ENCODE measurements at places on chromosomes 6 and 20. TPM values are rescaled to one million over a fixed set of nuclear protein-coding genes. Genes with fewer than 3 reads are reported as not detected.

GRCh38 chr6:37919417-37920157 is 100.1 kb downstream of the ZFAND3 start:
- DNase-seq, result no peak

- DNase-seq, result no peak
Measured at GRCh38 chr6:2182251-2182650, 63.2 kb downstream of the GMDS start.

DNA sequence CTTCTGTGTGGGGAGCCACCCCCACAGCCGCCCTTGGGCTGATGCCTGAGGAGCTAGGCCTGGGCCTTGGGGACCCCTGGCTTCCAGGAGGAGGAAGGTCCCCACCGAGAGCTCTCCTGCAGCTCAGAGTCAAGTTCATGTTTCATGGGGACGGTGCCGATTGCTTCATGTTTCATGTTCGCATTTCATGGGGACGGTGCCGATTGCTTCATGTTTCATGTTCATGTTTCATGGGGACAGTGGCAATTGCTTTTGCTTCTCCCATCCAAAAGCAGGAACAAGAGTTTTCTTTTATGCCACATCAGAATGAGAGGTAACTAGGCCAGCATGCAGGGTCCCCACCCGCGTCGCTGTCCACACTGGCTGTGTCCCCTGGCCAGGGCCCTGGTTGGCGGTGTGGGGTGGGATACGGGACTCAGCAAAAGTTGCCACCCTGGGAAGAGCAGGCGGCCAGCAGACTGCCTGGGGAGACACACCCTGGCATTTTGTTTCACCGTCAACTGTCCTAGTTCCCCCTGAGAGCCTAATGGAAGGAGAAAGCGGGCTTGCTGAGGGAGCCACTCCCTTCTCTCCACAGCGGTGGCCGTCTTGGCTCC is 46.0 kb downstream of the DACT2 start:
- no peak for DNase-seq

GRCh38 chr20:37344506-37345338 is 1.2 kb upstream of the SRC start:
- no peak for DNase-seq

- DNase-seq, result no peak
Measured at GRCh38 chr6:166389119-166389518, 6.4 kb upstream of the MPC1 start.

DNA sequence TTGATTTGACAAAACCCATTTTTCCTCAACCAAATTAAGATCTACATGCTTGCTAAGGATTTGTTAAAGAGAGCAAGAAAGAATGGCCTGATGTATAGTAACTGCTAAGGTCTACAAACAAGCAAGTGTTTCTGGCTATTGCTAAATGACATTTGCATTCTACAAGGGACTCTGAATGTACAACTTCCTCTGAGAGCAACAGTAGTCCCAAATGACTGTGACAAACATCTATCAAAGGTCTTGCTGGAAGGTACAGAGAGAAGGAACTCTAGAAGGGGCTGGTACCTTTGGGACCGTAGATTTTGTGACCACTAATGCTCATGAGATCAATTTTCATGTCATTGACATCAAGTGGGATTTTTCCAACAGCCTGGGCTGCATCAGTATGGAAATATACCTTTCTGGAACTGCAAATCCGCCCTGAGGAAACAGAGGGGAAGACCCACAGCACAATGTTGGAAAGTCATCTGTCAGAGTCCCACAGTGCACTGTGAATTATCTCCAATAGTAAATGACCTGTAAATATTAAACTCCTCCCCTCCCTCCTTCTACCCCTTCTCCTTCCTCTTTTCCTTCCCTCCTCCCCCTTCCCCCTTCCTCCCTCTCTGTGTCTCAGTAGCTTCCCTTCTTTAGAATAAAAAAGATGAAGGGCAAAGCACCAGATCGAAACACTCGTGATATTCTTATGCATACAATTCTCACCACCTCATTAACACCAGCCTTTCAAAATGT is 15.9 kb upstream of the CPNE1 start:
- no peak for DNase-seq

DNA sequence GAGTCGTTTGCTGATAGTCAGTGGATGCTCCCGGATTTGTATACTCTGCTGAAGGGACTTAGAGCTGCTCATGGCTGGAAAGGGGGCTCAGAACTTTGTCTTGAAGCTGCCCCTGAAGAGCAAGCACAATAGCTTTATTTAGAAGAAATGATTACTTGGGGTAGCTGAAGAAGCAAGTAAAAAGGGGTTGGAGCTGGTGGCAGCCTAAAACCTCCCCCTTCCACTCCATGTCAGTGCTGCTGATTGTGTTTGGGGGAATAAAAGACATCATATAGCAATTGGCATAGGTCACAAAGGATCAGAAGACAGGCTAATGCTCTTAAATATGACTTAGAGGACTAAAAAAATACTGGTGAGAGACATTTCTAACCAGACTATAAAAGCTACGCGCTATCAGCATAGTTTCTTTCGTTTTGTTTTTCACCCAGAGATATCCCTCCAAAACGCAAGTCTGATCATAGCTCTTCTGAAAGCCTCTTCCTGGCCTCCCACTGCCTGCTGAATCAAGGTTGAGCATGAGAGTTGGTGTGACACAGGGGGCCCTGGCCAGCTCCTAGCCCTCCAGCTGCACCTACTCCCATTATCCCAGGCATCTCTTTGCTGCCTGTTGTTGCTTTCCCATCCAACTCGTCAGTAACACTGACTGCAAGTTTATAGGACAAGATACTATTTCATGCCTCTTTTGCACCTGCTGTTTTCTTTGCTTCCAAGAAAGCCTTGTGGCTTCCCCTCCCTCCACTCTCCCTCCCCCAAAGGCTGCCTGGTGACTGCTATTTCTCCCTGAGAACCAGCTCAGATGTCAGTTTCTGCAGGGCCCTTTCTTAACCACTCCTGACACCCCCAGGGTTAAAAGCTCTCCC is 33.9 kb upstream of the SGK1 start:
- DNase-seq, result no peak

GRCh38 chr6:163406366-163406765 is 8.2 kb upstream of the QKI start:
- DNase-seq, result no peak

DNA sequence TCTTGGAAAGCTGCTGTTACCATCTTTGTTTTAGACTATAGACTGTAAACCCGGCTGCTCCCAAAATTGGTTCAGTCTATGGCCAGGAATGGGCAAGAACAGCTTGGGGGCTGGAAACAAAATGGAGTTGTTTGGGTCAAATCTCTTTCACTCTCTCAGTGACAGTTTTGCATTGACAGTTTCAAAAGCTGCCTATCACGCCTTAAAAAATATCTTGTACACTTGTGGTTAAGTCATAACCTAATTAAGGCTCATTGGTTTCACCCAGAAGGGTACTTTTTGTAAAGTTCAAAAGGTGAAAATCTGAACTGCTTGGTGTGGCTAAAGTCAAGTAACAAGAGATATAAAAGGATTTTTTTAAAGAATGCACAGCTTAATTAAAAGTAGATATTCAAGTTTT is 76.1 kb upstream of the PRL start:
- DNase-seq, result no peak

- no peak for DNase-seq
Measured at GRCh38 chr6:63347599-63347998, 27.8 kb upstream of the LGSN start.

DNA sequence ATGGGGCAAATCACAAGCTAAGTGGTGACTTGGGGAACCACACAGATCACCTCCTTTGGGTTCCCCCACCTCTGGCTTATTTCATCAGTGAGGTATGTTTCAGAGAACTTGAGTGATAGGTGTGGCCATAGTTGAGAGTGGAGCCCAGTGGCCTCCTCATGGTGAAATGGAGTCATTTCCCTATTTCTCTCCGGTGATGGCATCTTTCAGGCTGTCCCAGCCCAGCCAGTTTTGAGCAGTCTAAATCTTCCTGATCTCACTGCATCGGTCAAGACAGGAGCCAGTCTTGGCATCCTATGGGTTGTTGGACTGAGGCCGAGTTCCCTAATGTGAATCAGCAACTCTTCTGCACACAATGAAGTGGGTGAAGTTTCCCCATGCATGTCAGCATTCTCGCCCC is 132.4 kb downstream of the EYA2 start:
- DNase-seq, result no peak

- no peak for DNase-seq
Measured at GRCh38 chr20:23564927-23565326, 3.4 kb downstream of the CST9L start.

- DNase-seq, result no peak
Measured at GRCh38 chr20:52012079-52012478, 179.5 kb downstream of the ZFP64 start.

- DNase-seq, result no peak
Measured at GRCh38 chr6:118124851-118125250, 217.8 kb downstream of the SLC35F1 start.

GRCh38 chr6:81767163-81767891 is 14.8 kb upstream of the TENT5A start:
- no peak for DNase-seq

GRCh38 chr6:144659202-144660182 is 374.4 kb downstream of the UTRN start:
- no peak for DNase-seq

DNA sequence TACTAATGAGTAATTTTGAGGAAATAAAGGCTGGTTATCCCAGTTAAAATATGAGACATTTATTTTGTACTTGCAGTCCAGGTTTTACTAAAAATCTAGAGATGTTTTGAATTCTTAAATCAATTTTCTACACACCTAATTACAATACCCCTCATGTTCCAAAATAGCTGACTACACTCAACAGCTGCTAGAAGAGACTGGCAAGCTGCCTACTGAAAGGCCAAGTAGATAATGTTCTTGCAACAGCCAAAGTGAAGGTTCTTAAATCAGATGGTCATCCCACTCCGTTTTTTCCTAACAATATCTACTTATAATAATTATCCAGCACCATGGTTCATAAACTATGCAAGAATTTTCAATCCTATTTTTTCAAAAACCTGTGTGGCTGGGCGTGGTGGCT is 69.0 kb downstream of the DTNBP1 start:
- DNase-seq, result no peak

- DNase-seq, result no peak
Measured at GRCh38 chr20:50538276-50538675, 28.1 kb downstream of the PTPN1 start.

GRCh38 chr20:63767456-63767855 is 27.9 kb downstream of the SLC2A4RG start:
- no peak for DNase-seq

DNA sequence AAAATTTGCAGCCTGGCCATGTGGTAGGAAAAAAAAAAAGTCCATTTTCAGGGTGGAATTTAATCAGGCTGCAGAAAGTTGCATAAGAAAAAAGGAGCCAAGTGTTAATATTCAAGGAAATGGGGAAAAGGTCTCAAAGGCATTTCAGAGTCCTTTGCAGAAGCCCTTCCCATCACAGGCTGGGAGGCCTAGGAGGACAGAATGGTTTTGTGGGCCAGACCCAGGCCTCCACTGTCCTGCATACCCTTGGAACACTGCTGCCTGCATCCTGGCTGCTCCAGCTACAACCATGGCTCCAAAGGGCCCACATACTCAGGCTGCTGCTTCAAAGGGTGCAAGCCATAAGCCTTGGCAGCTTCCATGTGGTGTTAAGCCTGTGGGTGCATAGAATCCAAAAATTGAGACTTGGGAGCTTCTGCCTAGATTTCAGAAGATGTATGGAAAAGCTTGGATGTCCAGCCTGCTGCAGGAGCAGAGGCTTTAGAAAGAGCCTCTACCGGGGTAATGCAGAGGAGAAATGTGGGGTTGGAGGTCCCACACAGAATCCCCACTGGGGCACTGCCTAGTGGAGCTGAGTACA is 239.0 kb upstream of the STXBP5 start:
- no peak for DNase-seq

DNA sequence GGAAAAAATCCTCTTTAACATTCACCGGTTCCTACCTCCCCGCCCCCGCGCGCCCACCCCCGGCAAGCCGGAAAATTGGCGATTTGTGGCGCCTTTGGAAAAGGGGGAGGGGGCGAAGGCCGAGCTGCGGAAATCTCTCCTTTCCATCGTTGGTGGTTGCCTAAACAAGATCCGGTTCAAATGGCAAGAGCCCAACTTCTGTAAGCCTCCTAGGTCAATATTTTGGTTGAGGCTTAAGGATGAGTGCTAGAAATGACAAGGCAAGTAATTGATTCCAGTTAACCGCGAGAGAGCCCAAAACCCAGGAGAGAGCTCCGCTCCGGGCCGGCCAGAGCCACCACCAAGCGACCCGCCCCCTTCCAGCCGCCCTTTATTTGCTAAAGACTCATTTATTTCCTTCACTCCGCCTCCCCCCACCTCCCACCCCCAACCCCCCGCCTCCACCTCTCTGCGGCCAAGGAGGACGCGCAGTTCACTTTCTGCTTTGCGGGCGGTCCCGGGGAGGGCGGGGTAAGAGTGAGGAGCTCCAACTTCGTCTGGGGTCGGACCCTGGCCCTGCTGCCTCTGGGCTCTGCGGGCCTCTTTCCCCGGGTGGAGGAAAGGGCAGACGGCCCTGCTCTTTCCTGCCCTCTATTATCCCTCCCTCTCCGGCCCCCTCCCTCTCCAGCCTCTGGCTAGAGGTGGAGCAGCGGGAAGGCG is 838 bp upstream of the NKX2-2 start:
- DNase-seq, result no peak

DNA sequence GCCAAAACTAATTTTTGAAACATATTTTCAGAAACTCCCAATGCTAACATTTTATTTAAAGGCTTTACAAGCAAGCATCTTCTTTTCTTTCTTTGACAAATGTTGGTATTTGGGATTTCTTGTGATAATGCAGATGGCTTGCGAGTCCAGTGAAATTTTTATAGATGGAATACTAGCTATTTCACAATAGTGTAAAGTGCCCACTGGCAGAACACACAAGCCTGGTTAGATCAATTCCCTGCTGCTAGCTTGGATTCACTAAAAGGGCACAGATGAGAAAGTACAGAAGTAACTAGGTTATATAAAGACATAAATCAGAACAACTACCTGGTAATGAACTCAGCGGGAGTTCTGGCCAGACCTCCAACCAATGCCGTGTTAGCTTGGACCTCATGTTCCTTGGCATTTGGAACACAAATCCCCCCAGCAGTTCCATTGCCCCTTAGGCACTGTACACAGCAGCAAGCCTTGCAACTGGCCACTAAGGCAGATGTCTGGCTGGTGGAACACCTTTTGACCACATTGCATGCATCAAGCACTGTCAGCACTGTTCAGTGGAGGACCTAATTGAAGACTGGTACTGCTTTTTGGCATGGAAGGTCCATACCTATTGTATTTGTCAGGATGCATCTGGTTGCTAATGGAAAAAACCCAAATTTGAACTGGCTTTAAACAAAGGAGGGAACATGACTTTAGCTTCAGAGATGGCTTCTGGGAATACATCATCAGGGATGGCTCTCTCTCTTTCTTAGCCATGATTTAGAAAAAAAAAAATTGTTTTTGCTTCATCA is 15.6 kb upstream of the ZFP64 start:
- no peak for DNase-seq

GRCh38 chr20:19381947-19382346 is 169.5 kb downstream of the SLC24A3 start:
- DNase-seq, result no peak

Gene CD93
- total RNA-seq, result 37.0 TPM

Gene ATP9A
- total RNA-seq, result 18.0 TPM

Gene TMEM170B
- total RNA-seq, result 4.5 TPM

Gene APOM
- 1.9 TPM for total RNA-seq

Gene KHDC1L
- not detected for total RNA-seq

Gene HCK
- 4.9 TPM for total RNA-seq

Gene NDRG3
- 27.5 TPM for total RNA-seq

Gene ETV7
- total RNA-seq, result not detected
